Activated CD4-positive, alpha-beta T cell treated with anti-CD3 and anti-CD28 coated beads, Interleukin-2, Interleukin-6, amounts not matched to agents 100 ng/mL and 50 ng/mL, durations not matched to agents 16 hours and 8 hours (primary cell): ENCODE measurements at places on chromosomes 1 and 21.

GRCh38 chr1:149917571-149918144 lies at the start of gene SV2A:
SV2A (minus strand) TSS chr1:149917844; CDS start chr1:149913840, 4,004 bp downstream.
- peak; percentile 30 for DNase-seq

DNA sequence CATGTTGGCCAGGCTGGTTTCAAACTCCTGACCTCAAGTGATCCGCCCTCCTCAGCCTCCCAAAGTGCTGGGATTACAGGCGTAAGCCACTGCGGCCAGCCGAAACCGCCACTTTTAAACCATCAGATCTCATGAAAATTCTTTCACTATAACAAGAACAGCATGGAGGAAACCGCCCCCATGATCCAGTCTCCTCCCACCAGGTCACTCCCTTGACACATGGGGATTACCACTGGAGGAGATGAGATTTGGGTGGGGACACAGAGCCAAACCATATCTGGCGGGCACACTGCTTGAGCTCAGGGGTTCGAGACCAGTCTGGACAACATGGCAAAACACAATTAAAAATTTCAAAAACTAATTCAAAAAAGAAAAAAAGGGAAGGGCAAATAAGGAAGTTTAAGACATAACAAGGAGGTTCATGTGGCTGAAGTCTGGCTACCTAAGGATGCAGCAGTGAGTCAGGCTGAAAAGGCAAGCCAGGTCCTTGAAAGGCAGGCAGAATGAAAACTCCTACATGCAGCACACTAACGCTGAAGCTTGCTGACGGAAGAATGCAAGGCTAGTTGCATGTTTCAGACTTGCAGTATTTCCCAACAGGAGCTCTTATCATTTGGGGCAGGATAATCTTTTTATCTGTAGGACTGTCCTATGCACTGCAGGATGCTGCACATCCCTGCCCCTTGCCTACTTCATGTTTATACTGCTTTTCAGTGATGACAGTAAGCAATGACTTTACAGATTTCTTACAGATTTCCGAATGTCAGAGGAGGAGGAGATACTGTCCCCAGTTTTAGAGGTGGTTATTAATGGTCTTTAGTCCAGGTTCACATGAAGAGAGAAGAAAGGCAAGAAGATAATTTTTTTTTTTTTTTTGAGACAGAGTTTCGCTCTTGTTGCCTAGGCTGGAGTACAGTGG lies 49.3 kb downstream of the FBXO42 start:
- no peak for DNase-seq

DNA sequence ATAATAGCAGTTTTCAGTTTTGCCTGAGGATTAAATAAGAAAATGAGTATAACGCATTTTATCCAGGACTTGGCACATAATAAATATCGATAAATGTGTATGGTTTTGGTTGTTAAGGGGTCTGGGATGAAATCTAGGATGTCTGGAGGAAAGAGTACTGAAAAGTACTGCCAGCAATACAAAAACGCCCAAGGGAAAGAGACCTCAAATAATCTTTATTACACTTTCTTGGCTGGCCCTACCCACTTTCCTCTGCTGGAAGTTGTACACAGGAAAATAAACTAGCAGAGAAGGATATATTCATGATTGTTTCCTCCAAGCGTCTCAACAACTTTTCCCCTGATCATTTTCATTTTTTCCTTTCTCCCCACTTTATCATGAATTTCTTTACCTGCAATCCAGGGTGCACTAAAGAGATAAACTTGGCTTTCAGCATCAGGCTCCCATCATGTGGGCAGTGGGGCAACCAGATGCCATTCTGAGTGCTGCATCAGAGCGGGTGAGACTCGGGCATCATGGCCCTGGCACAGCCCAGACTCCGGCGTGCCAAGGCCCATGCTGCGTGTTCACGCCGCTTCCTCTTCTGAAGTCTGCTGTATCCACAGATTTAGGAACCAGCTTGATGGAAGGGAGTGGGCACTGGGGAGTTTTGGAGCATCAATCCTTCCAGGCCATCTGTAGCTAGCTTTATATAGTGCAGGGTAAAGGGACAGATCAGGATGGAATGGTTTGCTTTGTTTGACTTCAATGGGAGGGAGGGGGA lies 35.8 kb upstream of the PLXNA2 start:
- no peak for DNase-seq

DNA sequence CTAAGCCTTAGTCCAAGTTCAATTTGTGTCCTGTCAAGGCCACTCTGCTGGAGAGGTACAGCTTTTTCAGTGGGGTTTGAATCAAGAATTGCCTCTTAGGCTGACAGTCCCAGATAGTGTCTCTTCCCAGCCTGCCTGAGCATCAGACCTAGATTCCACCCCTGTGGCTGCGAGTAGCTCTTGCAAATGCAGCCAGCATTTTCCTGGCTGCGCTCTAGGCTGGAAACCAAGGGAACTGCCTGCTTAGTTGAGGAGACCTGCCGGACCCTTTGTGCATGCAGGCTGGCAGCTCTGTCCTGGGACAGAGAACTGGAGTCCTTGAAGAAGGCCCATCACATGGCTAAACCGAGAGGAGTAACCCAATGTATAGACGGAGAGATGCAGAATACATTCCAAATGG lies 293.7 kb downstream of the PCP4 start:
- no peak for DNase-seq

DNA sequence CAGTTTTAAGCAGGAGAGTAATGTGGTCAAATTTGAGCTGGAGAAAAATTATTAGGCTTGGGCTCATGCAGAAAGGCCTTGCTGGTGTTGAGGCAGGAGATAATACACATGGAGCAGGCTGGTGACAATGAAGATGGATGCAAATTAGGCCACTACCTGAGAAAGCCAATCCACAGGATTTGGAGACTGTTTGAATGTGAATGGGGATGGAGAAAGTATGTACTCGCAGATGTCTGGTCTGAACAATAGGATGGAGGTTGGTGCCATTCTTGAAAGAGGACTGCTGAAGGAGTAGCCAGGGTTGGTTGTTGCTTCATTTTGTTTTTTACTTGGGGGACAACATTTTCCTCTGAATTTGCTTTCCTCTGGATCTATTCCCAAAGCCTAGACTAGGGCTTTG lies 8.0 kb upstream of the KIRREL1 start:
- no peak for DNase-seq

DNA sequence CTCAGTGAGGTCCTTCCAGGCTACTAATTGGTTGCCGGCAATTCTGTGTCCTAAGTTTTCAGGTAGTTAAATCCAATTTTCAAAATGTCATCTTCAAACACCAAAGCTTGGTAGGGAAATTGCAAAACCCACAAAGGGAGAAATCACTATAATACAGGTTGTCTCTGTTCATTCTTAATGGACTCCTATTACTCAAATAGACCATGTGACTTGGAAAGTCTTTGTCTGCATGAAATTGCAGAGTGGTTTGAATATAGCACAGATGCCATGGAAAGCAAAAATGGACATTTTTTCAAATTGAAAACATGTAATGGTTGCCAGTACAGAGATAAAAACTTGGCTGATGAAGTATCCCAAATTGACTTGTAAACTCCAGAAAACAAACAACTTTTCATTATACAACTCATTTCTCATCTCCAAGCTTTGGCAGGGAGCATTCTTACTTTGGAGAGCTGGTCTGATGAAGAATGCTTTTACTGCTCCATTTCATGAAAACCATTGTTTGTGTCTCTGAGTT lies 169.5 kb upstream of the PKN2 start:
- DNase-seq, result no peak

DNA sequence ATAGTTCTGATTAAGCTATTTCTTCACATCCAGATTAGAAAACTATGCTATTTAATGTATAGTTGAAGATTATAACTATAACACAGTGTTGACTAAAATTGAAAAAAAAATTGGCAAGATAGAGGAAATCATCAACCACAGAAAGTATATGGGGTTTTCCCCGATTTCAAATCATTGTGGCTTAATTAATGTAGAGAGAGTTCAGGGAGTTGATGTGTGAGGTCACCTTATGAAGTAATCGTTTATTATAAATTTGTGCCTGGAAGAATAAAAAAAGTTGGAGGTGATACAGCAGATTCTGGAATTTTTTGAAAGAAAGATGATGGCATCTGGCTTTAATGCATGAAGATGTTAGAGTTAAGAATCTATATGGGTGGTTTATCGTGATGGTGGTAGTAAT lies 84.3 kb downstream of the PTGS2 start:
- DNase-seq, result peak; percentile 31

DNA sequence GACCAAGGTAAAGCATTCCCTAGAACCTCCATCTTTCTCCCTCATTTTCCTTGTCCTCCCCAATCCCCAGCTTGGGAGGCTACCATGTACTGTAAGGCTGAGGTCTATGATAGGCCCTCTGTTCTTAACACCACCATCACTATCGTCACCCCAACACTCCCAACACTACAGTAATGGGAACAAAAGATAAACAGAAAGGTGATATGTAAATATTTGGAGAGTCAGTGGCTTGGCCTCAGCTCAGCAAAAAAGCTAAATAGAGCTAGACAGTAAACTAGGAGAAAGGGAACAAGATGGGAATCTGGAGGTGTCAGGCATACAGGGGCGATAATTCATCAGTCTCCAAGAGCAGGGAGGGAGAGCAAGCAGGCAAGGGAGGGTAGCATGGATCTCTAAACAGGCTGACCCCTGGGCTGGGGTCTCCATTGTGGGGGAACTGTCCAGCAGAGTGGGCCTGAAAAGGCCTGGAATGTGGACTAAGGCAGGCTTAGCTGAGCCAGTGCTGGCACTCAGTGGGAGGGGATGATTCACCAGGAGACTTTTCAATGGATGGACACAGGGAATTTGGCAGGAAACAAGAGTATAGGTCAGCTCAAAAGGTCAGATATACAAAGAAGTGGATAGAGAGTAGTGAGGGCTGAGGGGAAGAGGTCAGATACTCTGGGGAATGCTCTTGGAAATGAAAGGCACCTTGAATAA lies 6.7 kb downstream of the WNT2B start:
- no peak for DNase-seq

DNA sequence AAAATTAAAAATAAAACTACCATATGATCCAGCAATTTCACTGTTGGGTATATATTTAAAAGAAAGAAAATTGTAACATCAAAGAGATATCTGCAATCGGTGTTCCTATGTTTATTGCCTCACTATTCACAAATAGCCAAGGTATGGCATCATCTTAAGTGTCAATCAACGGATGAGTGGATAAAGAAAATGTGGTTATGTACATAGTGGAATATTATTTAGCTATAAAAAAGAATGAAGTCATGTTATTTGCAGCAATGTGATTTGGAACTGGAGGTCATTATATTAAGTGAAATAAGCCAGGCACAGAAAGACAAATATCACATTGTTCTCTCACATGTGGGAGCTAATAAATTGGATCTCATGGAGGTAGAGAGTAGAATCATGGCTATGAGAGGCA lies 76.3 kb downstream of the RD3 start:
- no peak for DNase-seq

DNA sequence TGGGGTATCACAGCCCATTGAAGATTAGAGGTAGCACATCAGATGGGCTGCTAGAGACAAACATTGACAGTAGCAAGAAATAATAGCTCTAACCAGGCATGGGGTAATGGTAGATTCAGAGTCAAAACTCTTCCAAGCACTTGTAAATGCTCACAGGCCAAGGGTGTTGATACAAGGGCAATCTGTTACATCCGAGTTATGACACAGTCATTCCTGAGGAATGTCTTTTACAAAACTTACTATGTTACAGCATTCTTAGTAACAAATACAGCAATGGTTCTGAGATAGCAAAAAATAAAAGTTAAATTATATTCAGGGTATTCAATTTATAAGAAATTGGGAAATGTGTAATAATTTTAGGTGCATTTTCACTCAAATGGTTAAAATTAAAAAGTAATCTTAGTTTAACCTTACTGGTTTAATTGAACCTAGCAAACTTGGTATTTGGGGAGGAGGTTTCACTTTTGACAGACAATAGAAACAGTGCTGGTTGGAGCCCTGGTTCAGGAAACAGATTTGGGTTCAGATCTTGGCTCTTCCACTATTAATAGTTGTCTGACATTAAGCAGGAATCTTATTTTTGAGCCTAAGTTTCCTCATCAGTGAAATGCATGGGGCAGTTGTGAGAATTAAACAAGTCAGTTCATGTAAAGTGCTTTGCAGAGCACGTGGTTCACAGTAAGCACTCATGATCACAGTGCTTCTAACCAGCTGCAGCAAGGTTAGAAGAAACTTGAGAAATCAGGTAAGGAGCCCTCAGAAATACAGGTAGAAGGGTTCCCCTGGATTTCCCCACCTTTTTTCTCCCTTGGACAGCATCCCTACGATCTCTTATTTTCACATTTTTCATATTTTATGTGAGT lies 4.4 kb downstream of the ST3GAL3 start:
- no peak for DNase-seq

GRCh38 chr1:17377325-17377953 lies 5.4 kb downstream of the PADI6 start:
- no peak for DNase-seq

DNA sequence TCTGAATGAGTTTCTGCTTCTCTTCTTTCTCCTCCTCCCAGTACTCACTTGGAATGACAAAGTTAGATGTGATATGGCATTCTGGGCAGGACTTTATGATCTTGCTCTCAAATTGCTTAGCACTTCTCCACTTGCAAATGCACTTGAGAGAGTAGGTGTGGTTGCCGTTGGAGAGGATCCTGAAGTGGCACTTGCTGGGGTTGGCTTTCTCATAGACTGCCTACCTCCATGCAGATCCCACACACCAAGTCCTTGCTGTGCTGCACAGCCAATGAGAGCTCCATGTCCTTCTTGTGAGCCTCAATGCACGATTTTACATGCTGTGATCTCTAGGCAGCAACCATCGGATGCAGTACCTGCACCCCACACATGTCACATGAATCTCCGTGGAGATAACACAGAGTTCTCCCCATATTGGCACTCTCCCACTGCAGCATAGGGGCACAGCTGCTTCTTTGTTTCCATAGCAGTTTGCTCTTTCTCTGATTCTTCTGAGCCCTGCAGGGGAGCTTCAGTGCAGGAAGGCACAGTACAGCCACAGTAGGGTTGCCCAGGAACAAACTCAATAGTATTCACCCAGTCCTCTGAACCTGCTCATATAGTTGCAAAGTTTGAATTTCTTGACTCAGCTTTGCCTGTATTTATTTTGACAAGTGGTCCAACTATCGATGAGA lies 45.2 kb downstream of the ZNF691 start:
- DNase-seq, result no peak

DNA sequence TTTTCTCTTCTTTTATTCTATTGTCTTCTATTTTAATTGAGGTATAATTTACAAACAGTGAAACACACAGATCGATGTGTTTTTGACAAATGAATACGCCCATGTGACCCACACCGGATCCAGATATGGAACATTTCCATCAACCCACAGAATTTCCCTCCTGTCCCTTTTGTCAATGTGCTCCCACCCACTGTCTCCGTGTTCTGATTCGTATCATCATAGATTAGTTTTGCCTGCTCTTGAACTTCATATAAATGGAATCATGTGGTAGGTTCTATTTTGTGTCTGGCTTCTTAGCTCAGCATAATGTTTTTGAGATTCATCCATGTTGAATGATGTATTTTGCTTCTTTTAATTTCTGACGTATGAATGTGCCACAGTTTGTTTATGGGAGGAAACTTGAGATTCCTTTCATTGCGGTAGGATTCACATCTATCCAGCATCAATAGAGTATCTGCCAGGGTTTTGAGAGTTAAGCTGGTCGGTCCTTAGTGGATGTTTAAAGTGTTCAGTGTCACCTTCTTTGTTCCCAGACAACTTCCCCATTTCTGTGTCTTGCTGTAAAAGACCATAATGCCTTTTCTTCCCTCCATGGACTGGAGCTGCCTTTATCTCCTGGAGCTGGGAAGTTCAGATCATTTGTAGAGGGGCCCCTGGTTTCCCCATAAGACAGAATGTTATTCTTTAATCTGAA lies 14.7 kb downstream of the NAV1 start:
- no peak for DNase-seq

- no peak for DNase-seq
These were observed 44.2 kb upstream of the PLD5 start for GRCh38 chr1:242568666-242569065.
